Stimulated activated CD8-positive, alpha-beta memory T cell treated with anti-CD3 and anti-CD28 coated beads, Interleukin-4, amount 100 ng/mL, for 1 hour (primary cell): ENCODE measurements at places on chromosomes 13 and 19.

DNA sequence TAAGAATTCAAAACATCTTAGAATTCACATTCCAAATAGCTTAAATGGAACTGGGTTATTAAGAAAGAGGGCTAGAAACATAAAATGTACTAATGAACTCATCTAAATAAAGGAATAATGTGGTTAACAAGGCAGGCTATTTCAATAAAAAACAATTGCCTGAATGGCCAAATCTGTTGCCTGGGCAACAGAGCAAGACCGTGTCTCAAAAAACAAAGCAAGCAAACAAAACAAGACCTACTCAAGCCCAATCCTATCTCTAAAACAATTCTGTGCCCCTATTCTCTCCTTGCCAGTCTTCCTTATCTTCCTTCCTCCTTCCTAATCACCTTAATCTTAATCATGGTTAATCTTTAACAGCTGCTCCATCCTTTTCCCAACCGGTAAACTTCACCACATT is 12.1 kb downstream of the IGFL1 start:
- no peak for DNase-seq

DNA sequence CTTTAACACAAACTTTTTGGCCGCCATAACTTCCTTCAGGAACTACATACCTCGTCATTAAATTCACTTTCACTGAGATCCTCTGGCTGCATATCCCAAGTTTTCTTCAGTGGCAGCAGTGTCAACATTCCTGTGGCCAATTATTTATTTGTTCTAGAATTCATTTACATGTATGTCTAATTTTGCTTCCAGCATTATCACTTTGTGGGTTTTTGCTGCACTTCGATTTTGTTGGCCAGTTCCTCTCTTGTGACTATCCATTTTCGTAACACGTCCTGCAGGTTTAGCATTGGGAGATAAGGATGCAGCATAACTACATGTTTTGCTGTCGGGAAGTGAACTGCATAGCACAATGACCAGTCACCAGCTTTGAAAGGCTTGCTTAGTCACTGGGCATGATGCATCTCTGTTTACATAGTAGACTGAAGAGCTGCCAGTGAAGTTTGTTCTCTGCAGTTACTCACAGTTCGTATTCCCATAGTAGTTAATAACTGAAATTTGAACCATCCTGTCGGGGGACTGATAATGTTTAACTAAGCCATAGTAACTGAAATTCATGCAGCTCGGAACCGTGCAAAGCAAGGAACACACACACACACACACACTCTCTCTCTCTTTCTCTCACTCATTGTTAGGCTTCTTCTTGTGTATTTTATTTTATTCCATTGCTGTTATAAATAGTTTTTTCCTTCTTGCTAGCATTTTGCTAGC is 28.3 kb downstream of the ZNF507 start:
- DNase-seq: no peak

- DNase-seq: no peak
Measured at GRCh38 chr13:20461481-20461859, 64.2 kb downstream of the CRYL1 start.

- DNase-seq: no peak
Measured at GRCh38 chr13:83453300-83453699, 429.0 kb downstream of the SLITRK1 start.

DNA sequence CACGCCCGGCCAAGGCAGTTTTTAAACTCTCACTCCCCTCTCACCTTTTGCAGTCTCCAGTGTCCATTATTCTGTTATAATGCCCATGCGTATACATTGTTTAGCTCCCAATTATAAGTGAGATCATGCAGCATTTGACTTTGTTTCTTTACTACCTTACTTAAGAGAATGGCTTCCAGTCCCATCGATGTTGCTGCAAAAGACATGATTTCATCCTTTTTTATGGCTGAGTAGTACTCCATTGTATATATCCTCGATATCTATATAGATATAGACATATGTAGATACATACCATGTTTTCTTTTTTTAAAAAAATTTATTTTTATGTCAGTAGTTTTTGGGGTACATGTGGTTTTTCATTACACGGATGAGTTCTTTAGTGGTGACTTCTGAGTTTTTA is 8.4 kb downstream of the OR7D2 start:
- no peak for DNase-seq

- DNase-seq: no peak
Measured at GRCh38 chr19:38281811-38282566, 17.6 kb downstream of the SPINT2 start.

GRCh38 chr19:28883241-28883693 is 329.7 kb downstream of the UQCRFS1 start:
- no peak for DNase-seq

GRCh38 chr19:4063369-4064148 is 3.1 kb downstream of the ZBTB7A start:
- DNase-seq: no peak
